IPS-NIHi11 (cell line): ENCODE measurements at places on chromosomes 6 and 20.

DNA sequence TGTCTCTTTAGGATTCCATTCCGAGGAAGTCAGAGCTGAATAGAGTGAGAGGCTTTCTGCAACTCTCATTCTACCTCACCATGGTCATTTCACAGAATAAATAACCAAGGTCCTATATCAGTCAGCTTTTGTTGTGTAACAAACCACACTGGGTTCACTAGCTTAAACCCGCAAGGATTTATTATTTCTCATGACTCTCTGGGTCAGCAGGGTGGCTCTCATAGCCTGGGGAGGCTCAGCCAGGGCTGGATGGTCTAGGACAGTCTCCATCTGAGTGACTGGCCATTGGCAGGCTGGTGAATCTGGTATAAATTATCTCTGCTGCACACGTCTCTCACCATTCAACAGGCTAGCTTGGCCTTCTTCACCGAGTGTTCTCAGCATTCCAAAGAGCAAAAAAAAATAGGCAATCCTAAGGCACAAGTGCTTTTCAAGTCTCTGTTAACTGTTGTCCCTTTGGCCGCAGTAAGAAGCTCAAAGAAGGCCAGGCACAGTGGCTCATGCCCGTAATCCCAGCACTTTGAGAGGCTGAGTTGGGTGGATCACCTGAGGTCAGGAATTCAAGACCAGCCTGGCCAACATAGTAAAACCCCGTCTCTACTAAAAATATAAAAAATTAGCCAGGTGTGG, 39.7 kb downstream of the ISM1 start:
- no peak for DNase-seq

DNA sequence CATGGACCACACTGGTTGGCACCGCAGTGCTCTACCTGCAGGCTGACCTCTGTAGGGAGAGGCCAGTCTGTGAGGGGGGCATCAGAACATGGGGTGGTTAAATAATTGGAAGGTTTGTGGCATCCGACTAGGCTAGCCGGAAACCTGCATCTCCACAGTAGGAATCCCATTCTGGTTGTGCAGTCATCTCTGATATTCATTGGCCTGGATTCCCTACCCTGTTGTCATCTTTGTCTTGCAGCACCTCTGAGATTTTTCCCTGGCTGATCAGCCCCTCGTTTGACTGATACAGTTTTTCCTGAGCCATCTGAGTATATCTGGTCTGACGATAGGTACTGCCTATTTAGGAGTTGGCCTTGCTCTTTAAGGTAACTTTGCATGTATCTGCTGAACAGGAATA, 259.4 kb downstream of the TMEM242 start:
- DNase-seq, result no peak

- no peak for DNase-seq
Measured at GRCh38 chr6:81999826-82000225, 247.3 kb upstream of the TENT5A start.

- DNase-seq, result peak; percentile 28
Measured at GRCh38 chr6:109793792-109794191, 102.7 kb downstream of the FIG4 start.

DNA sequence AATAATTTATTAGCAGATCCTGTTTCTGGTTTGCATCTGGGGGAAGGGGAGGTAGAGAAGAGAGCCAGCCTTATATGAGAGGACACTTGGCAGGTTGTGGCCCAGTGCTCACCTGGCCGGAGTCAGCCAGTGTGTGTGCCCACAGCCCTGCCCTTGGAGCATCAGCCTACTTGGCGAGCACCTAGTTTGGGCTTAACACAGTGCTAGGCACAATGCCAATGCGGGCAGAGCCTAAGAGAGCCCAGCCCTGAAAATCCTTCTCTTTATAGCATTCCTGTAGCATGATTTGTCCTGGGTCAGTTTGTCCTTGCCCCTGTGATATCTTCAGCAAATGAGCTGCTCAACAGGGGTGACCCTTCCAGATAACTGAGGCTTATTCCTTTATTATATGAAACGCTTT, 73.0 kb downstream of the SLX4IP start:
- DNase-seq, result no peak

- no peak for DNase-seq
Measured at GRCh38 chr6:106199998-106200397, 113.9 kb downstream of the PRDM1 start.

- no peak for DNase-seq
Measured at GRCh38 chr20:48862279-48862678, 34.5 kb upstream of the PREX1 start.

DNA sequence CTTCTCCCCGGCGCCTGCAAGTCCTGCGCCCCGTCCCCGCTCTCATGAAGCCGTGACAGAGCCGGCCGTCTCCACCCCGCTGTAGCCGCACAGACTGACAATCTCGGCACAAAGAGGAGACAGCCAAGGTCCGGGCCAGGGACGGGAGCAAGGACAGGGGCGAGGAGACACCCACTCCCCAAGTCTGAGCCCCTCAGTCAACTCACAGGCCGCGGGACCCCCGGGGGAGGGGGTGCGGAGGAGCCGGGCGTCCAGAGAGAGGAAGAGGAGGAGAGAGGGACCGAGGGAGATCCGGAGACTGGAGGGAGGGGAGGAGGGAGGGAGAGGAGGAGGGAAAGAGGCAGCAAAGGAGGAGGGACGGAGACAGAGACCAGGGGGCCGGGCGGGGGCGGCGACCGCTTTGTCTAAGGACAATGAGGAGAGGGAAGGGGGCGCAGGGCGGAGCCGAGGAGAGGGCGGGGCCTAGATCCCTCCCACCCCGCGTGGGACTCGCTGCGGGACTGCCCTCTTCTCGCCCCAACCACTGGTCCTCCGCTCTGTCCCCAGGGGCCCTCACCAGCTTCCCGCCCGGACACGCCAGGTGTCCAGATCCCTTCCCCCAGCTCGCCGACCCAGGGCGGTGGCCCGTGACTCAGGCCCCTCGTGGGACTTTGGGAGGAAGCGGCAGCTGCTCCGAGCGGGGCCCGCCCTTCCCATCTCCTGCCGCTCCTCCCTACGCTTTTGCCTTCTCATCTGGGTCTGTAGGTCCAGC, 638 bp upstream of the PPP1R18 start:
- DNase-seq, result peak; percentile 75

DNA sequence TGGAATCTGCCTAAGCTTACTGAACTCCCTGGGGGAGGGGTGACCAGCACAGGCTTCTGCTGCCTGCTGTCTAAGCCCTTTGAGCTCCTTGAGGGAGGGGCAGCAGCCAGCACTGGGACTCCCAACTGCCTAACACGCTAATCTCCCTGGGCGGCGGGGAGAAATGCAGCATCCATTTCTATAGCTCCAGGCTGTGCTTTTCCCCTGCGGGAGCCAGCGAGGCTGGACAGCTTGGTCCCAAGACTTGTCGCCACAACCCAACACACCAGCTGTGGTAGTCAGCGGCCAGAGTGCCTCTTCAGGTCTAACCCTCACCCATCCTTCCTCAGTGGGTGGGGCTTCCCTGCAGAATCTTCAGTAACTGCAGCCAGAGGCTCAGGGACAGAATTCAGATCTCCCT, 64.6 kb downstream of the VGLL2 start:
- DNase-seq, result no peak

DNA sequence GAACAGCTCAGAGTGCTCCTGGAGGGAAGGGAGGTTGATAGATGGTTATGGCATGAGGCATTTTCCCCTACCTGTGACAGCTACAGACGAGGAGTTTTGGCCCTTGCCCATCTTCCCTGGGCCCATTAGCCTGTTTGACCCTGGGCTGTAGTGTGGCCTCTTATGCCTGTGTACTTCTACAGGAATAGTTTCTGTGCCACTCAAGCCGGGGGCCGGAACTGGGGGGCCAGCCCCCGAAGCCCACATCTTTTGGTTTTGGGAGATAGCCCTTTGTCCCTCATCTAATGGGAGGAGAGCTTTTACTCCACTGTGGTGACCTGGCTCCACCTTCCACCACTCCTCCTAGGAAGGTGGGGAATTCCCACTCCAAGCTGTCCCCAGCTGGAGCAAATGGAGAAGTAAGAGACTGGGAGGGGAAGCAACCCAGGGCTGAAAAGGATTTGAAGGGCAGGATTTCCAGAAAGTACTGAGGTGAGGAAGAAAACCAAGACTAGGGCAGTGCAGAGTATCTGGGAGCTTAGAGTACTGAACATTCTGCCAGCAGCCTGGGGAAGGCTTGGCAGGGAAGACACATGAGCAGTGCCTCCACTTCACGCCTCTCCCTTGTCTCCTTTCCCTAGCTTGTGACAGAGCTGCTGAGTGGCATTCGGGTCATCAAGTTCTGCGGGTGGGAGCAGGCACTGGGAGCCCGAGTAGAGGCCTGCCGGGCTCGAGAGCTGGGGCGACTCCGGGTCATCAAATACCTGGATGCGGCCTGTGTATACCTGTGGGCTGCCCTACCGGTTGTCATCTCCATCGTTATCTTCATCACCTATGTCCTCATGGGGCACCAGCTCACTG, 6.9 kb downstream of the ABCC10 start:
- DNase-seq, result no peak

- DNase-seq, result no peak
Measured at GRCh38 chr6:168627506-168628175, 186.7 kb downstream of the SMOC2 start.

- DNase-seq, result no peak
Measured at GRCh38 chr6:141309295-141309694, 823.4 kb upstream of the GJE1 start.

DNA sequence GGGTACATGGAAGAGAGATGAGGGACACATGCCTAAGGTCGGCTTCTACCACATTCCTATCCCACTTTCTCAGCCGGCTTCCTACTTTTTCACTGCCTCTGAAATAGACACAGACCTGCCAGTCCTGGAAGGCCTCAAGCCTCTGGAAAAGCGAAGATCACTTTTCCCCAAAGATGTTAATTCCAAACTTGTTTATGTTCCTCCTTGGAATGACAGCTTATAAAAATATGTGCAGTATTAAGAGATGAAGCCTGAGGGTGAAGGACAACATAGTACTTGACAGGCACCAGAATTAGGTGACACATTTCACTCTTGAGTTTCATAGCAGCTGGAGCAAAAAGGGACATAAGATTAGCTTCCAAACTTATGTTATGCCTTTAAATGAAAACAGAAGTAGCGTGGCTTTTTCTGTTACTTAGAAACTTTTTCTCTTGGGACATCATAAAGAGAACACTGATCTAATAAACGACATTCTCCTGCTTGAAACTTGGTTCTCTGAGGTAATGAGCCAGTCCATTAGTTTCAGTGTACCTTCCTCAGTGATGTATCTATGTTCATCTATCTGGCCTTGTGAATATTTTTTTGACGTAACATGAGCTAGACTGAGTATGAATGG, 25.3 kb downstream of the FOXO3 start:
- DNase-seq, result no peak

- no peak for DNase-seq
Measured at GRCh38 chr20:53434662-53435061, 159.0 kb downstream of the ZNF217 start.

- no peak for DNase-seq
Measured at GRCh38 chr6:73691512-73691911, 4.5 kb upstream of the CD109 start.

GRCh38 chr6:46926481-46926880, 4.7 kb upstream of the ADGRF5 start:
- DNase-seq, result no peak

- no peak for DNase-seq
Measured at GRCh38 chr6:7367408-7367807, 22.1 kb downstream of the CAGE1 start.

GRCh38 chr20:35757098-35757705, 14.6 kb upstream of the PHF20 start:
- no peak for DNase-seq

DNA sequence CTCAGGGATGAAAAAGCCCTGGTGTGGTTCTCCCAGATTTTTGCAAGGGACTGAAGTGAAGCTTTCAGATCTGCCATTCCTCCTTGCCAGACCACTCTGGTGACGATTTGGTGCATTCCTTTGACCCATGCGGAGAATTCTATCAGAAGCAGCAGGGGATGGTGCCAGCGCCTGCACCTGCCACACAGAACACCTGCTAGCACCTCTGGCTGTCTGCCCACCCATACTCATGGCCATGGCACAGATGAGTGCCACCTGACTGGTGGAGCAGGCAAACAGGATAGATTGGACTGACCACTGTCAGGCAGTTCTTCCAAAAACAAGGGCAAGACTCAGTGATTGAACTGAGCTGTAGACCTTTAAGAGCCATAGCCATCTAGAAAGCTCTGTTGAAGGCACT, 107.1 kb downstream of the CDYL start:
- DNase-seq, result no peak

GRCh38 chr6:151548201-151548600, 54.4 kb downstream of the CCDC170 start:
- no peak for DNase-seq

DNA sequence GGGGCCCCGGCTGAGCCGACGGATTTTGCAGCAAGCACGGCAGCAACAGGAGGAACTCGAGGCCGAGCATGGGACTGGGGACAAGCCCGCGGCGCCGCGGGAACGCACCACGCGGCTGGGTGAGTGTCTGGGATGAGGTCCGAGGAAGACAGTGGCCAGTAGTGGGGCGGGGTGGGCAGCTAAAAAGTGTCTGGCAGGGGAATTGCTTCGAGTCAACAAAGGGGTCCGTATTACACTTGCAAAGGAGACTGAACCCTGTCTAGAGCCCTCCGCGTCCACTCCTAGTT, 356 bp downstream of the BYSL start:
- DNase-seq, result no peak

GRCh38 chr6:147530132-147531060, 21.9 kb downstream of the SAMD5 start:
- no peak for DNase-seq

DNA sequence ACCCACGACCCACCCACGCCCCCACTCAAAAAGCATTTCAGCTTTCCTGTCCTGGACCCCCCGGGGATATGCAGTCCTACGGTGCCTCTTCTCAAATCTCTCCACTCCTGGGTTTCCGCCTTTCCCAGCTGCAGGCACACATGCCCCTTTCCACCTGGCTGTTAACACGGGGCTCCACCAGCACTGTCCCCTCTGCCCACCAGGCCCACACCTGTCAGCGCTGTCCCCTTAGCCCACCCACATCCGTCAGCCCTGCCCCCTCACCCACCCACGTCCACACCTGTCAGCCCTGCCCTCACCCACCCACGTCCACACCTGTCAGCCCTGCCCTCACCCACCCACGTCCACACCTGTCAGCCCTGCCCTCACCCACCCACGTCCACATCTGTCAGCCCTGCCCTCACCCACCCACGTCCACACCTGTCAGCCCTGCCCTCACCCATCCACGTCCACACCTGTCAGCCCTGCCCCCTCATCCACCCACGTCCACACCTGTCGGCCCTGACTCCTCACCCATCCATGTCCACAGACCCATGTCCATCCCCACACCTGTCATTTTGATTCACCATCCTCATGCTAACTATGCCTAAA, 11.6 kb downstream of the RNASET2 start:
- DNase-seq, result no peak

DNA sequence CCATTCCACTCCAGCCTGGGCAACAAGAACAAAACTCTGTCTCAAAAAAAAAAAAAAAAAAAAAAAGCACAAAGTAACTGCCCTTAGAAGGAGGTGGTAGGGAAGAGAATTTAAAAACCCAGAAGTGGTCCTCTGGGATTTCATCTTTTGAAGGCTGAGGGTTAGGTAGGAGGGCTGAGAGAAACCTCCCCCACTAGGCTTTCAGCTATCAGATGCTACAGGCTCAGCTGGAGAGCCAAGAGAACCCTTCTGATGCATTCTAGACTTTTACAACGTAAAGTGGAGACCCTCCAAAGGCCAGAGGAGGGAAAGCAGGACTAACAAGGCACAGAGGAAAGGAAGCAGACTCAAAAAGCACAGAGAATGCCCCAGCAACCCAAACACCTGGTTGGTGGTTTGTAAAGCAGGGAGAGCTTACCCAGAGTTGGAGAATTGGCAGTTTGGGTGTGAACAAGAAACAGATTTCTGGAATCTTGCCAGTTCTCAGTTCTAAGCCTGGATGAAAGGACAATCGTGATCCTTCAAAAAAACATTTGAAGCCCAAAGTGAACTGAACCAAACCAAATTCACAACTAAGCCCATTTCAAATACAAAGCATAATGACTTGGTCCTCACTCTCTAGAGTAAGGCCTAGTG, 23.2 kb upstream of the SPAG4 start:
- no peak for DNase-seq
